OCI-LY7 (cell line): ENCODE measurements at places on chromosomes 2 and 18.
A peak's percentile ranks its signal among the peaks of the same experiment; 100 is the strongest.

GRCh38 chr2:175880-176820 is 87.7 kb downstream of the SH3YL1 start:
- no peak for DNase-seq

DNA sequence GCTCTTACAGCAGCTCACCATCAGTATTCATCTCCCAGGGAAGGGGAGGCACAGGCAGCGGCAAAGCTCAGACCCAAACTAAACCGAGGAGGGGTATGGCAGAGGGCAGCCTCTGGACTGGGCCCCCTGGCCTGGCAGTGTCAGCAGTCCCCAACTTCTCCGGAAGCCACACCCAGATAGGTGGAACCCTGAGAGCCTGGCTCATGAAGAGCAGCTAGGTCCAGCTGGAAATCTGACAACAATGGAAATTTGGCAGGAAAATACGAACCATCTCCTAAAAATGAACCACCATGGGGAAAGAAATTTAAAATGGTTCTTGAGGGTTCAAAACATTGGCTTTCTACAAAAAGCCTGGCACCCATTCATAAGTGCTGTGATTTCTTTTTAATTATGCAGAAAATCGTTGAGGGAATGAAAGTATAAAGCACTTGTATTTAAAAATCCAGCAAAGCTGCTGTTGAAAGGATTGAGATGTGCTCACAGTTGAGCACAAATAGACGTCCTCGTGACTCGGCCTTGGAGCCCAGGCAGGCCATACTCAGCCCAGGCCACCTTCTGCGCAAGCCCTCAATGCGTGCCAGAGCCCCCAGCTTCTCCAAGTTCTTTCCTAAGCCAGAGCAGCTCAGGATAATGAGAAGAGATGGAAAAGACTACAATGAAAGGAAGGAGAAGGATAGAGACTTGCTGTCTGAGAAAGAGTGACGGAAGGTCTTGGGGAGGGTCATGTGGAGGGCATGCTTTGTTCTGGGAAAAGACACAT is 93.0 kb downstream of the COL6A3 start:
- DNase-seq, result no peak

DNA sequence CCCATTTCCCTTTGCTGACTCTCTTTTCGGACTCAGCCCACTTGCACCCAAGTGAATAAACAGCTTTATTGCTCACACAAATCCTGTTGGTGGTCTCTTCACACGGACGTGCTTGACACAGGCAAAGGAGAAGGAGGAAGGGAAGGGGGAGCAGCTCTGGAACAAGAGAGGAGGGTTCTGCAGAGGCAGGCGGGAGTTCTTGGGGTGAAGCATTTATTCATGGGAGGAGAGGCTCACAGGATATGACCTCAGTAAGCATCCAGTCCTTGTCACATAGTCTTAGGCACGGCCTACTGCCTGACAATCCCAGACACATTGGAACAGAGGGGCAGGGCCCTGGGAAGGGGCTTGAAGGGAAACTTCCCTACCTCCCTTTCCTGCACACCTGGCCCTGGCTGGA is 171.7 kb upstream of the HS6ST1 start:
- no peak for DNase-seq

GRCh38 chr18:35030277-35030989 is 10.8 kb upstream of the MAPRE2 start:
- peak; percentile 28 for DNase-seq

DNA sequence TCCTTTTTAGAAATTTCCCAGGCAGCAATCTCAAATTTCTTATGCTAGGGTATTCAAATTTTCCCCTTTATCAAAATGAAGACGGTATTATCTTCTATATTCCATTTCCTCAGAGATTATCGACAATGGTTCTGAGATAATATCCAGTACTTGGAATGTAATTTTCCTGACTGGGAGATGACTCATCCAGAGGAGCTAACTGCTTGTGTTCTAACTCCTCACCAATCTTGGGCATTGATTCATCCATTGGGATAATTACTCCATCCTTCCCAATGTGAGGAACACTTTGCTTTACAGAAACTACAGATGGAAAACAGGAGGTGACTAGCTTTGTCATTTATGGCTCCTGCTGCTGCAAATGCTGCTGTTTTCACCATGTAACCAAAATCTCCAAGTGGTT is 239.4 kb upstream of the LYPD1 start:
- no peak for DNase-seq

GRCh38 chr2:241570961-241571581 is 12.5 kb downstream of the BOK start:
- DNase-seq, result no peak

GRCh38 chr2:118726821-118727220 is 120.6 kb downstream of the EN1 start:
- no peak for DNase-seq

- no peak for DNase-seq
Measured at GRCh38 chr2:25804338-25804737, 73.9 kb downstream of the ASXL2 start.

- no peak for DNase-seq
Measured at GRCh38 chr2:227782804-227783203, 30.8 kb upstream of the CCL20 start.

- no peak for DNase-seq
Measured at GRCh38 chr2:144566448-144566847, 46.5 kb upstream of the ZEB2 start.

GRCh38 chr2:84451579-84451978 is 7.5 kb downstream of the SUCLG1 start:
- DNase-seq, result peak; percentile 8

GRCh38 chr18:11147962-11148679 is 1.2 kb downstream of the PIEZO2 start:
- DNase-seq, result no peak

DNA sequence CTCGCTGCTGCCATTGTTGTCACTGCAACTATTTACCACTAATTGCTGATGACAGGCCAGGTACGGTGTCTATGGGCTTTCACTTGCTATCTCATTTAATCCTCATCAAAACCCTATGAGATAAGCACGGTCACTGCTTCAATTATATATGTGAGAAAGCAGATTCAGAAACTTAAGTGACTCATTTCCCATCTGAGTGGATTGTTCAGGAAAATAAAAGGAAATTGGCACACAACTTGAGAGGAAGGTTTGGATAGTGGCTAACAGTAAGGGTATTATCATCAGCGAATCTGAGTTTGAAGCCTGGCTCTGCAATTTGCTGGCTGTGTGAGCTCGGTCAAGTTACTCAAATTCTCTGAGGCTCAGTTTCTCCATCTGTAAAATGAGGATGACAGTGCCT is 196.0 kb downstream of the KCNS3 start:
- no peak for DNase-seq

DNA sequence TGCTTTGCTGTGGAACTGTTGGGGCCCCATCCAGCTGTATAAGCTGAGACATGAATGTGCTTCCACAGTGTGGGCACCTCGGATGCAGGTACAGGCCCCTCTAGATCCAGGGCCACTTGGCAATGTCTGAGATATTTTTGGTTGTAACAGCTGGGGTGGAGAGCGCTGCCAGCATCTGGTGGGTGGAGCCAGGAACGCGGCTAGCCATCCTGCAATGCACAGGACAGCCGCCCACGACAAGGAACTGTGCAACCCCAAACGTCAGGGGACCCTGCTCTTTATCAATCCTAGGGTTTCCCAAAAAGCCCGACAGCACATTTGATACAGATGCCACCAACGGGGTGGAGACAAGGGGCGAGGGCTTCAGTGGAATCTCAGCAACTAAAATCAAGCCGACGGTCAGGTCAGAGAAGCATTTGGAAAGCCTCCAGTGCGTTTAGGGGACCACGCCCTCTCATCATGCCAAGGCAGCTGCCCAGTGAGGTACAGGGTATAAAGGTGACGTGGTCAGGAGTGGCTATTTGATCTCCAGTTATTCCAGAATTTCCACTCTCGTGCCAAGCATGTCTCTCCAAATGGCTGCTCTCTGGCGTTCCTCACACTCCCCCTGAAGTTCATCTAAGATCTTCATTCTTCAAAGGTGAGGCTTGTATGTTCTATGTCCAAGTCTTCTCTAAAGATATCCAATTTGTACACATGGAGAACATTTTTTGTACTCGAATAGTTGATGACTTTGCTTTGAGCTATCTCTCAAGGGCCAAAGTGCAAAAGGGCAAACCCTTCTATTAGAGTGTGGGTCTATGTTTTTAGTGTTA is 55.7 kb downstream of the LRRFIP1 start:
- no peak for DNase-seq

- DNase-seq, result no peak
Measured at GRCh38 chr18:12283256-12283655, 24.8 kb upstream of the TUBB6 start.

DNA sequence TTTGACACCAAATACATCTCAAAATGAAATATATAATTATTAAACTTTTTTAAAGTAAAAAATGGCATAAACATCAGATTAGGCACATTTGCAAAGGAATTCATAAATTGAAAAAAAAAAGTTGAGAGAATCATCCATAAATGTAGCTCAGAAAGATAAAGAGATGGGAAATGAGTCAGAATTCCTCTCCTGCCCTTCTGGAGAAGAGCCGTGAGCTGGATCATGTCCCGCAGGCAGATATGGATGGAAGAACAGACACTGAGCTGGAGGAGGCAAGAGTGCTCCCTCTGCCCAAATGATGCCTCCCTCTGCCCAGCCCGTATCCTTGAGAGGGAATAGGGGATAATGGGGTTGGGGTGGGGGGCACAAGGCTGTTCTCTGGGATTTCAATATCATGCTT is 190.9 kb downstream of the TFCP2L1 start:
- DNase-seq, result no peak

GRCh38 chr2:64913357-64913869 is 75.8 kb upstream of the SLC1A4 start:
- DNase-seq, result peak; percentile 81

GRCh38 chr2:73821227-73821626 is 7.5 kb upstream of the STAMBP start:
- no peak for DNase-seq

DNA sequence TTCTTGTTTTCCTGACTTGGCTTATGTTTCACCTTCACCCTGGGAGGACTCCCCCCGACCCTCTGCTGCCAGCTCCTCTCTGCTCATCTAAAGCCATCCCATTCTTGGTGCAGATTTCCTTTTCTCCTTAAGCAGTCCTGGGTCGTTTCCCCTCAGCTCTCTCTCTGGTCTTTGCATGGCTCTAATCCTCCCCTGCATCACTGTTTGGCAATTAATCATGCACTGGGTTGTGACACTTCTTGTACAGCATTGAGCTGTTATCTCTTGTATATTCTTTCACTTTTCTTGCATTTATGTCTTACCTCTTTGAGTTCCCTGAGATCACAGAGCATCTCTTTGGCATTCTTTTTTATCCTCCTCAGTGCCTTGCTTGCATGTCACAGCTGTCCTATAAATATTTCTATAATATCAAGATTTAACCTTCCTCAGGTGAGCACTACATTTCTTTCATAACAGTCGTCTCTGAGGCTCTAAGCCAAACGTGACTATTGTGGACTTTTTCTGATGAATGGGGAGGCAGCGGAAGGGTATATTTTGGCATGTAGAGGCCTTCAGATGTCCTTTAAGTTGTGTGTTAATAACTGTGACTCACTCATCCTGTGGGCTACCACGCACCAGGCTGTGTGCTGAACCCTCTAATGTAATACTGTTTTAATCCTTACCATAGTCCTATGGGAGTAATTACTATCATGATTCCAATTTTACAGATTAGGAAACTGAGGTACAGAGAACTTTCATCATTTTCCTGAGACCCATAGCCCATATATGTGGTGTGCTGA is 507.5 kb downstream of the SLC4A3 start:
- no peak for DNase-seq

GRCh38 chr2:13652531-13653313 is 936.0 kb downstream of the TRIB2 start:
- no peak for DNase-seq

DNA sequence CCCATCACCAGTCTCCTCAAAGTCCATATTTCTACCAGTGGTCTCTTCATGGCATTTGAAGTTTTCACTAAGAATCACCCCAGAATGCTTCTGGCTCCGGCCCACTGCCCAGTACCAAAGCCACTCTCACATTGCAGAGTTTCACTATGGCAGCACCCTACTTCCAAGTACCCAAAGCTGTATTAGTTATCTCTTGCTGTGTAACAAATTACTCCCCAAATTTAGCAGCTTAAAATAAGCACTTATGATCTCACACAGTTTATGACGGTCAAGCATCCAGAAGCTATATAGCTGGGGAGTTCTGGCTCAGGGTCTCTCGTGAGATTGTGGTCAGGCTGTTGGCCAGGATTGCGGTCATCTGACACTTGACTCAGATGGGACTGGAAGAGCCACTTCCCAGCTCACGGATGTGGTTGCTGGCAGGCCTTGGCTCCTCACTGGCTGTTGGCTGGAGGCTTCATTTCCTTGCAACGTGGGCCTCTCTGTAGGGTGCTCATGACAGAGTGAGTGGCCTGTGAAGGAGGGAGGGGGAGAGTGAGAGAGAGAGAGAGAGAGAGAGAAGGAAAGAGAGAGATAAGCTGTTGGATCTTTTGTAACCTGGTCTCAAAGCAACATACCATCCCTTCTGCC is 189.5 kb downstream of the CTIF start:
- DNase-seq, result no peak

DNA sequence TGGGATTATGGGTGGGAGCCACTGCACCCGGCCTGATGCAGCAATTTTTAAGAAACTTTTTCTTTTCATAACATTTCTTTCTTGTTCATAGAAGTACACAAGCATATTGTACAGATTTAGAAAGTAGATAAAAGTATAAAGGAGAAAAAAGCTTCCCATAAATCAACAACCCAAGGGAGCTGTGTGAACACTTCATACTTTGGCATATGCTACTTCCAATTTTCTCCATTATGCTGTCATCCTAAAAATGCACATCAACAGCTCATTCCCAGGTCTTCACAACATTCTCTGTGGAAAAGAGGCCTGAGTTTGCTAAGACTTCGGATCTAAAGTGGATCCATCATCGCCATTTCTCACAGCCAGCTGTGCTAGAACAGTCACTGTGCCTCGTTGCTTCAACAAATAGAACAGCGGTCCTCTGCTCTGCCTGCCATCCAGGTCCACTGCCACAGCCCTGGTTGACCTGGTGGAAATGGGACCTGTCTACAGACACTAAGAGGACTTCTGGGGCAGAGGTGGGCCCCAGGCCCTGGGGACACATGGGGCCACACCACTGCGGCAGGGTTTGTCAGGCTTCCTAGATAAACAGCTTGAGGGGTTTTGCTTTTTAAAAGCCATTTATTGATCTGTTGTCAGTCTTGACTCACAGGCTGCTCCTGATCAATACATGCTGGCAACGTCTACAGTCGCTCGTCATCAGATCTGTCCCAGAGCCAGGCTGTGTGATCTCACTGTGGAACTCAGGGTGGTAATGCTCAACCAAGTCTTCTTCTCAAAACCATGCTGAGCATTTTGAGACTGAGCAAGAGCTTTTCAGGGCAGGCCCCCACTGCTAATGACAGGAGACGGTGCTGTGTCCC is 72.7 kb upstream of the MGAT4A start:
- DNase-seq, result no peak

GRCh38 chr2:127049927-127050802 is 56.8 kb downstream of the BIN1 start:
- peak; percentile 52 for DNase-seq
